Tibial artery (tissue), 4 donors: ENCODE measurements at places on chromosomes 1 and 21.

DNA sequence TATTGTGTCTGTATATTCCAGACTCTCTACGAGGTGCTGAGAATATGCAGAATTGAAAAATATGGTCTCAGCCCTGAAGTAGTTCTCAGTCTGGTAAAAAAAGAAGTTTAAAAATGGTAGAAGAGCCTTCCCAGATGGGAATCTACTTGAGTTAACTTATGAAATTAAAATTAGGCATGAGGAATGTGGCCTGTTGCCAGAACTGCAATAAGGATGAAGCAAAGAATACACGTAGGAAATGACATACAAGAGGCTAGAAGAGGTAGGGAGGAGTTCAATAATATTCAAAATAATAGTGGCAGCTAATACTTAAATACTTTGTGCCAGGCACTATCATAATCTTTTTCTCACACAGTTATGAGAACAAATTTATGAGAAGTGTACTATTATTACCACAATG is 6.3 kb downstream of the ASPM start:
- DNase-seq = no peak

GRCh38 chr1:82445827-82446226 is 645.1 kb downstream of the ADGRL2 start:
- no peak for DNase-seq

- DNase-seq = no peak
These were observed 160.2 kb downstream of the COP1 start for GRCh38 chr1:176046926-176047325.

GRCh38 chr1:196650403-196650802 is 1.4 kb upstream of the CFH start:
- DNase-seq = no peak

GRCh38 chr1:207565546-207566468 is 69.8 kb downstream of the CR1 start:
- no peak for DNase-seq

GRCh38 chr1:204307334-204307883 is 52.3 kb downstream of the PLEKHA6 start:
- DNase-seq = peak; percentile 59

DNA sequence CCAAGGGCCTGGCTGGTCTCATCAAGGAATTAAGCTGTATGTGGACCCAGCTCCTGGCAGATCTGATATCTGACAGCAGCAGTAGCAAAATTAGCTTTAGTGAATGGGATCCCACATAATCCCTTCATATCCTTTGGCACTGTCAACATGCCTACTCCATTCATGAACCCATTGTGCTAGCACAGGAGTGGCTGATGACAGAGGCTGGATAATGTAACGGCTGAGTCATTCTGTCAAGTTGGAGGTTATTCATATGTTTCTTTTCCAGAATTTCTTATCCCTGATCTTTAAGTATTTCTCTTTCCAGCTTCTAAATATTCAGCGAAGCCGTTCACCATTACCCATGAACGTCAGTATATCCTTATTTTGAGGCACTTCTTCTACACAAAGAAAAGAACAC is 84.3 kb downstream of the EXTL2 start:
- DNase-seq = no peak

GRCh38 chr1:242089911-242090310 is 91.0 kb upstream of the MAP1LC3C start:
- DNase-seq = no peak

- no peak for DNase-seq
These were observed 15.5 kb upstream of the SFT2D2 start for GRCh38 chr1:168210312-168210711.

DNA sequence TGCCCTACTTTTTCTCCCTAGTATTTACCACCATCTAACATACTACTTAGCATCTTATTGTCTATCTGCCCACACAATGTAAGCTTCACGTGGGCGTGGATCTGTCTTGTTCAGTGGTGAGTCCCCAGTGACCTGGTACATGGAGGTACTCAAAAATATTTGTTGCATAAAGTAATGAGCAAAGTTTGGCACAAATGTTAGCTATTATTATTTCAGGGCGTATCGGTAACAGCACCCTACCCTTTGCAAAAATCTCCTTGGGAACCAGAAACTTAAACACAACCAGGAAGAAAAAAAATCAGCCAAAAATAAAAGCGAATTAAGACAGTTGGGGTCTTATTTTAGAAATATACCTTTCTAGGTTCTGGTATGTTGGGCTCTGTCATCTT is 454 bp upstream of the NENF start:
- no peak for DNase-seq

DNA sequence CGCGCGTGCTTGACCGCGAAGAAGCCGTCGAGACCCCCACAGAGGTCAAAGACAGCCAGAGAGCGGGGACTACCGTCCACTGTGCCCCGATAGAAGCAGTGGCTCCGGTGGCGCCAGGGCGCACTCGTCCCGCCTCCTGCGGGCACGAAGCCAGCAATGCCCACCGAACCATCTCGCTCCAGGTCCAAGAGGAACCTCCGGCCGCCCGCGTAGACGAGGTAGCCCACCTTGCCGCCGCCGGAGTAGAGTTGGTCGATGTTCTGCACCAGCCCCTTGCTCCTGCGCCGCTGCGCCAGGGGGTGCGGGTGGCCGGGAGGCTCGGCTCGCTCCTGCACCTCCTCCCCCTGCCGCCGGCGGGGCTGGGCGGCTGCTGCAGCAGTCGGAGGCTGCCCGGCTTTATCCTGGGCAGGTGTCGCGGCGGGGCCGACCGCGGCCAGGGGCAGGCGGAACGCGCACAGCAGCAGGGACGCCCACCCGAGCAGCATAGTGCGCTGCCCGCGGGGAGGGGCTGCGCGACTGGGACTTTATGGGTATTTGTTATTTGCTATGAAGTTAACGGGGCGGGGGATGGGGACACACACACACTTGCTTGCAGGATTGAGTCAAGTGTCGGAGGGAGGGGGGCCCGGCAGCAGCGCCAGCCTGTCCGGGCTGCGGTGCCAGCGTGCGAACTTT is 844 bp downstream of the ADAMTS5 start:
- DNase-seq = peak; percentile 52

- DNase-seq = no peak
These were observed 1384.1 kb upstream of the B3GALT2 start for GRCh38 chr1:194570476-194570875.

DNA sequence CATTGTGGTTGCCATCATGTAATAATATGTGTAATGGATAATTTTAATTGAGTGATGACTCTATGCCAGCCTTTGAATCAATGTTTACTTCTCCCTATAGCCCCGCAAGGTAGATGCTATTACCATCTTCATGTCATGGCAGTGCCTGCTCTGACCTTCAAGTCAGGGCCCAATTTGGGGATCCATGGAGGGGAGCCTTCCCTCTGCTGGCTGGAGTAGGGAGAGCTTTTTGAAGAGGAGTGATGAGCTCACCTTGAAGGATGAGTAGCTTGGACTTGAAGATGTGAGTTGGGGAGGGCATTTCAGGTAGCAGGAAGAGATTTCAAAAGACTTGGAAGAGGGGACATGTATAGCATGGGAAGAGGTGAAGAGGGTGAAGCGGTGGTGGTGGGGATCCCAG is 189.2 kb downstream of the FOXD2 start:
- DNase-seq = no peak

DNA sequence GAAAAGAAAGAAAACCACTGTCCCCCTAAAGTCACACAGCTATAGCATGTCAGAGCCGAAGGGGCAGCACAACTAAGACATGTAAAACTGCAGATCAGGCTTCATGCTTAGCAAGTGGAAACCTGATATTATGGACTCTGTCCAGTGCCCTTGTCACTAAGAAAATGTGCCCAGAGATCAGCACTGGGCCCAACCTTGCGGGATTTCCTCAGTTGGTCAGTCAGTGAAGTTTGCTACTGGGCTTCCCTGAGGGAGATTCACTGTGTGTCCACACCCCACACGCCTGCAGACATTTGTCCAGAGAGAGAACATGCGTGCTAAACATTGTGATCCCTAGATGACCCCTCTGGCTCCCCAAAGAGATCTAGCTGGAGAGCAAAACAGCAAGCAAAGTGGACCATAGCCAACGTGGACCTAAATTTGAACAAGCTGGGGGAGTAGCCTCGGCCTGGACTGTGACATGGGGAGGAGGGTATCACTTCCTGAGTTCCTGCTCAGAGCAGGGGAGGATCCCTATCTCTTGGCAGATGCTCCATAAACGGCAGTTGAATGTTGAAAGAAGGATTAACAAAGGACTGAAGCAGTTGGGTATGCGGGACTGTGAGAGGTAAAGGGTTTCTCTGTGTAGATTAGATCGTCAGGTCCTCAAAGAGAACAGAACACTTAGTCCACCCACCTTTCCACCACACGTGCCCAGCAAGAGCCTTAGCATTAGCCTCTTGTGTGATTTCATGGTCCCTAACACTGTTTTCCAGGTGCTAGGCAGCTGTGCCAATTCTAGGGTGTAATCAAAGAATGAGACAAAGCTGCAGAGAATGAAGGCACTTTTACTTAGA is 53.6 kb downstream of the GLUL start:
- no peak for DNase-seq

GRCh38 chr1:118244194-118244593 is 59.2 kb upstream of the SPAG17 start:
- DNase-seq = no peak

DNA sequence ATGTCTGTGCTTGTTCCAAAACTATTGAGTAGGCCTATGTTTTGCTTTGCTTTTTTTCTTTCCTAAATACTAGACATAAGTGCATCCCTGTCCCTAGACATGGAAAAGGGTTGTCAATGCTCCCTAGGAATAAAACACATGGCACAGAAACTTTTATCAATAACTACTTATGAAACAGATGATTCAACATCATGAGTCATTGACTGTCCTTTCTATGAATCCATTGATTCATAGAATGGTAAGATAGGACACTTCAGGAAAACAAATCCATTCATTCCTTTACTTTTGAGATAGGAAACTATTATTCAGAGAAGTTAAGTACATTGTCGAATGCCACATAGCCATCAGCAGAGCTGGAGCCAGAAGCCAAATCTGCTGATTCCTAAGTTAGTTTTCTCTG is 147.5 kb downstream of the TSEN15 start:
- no peak for DNase-seq

DNA sequence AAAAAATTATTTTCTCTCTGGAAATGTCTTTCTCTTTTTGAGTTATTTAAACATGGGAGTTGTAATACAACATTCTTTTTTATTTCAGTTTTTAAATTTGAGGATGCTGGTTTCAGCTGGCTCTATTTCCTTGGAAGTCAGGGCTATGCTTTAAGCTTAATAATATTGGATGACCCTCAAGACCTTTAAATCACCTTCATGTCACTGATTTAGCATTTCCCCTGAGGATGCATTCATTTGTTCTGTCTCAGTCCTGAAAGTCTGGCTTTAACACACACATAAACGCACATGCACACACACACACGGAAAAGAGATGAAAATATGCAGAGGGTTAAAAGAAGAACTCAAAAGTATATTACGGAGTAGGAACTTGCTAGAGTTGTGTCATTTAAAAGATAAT is 260.5 kb downstream of the PTBP2 start:
- no peak for DNase-seq

DNA sequence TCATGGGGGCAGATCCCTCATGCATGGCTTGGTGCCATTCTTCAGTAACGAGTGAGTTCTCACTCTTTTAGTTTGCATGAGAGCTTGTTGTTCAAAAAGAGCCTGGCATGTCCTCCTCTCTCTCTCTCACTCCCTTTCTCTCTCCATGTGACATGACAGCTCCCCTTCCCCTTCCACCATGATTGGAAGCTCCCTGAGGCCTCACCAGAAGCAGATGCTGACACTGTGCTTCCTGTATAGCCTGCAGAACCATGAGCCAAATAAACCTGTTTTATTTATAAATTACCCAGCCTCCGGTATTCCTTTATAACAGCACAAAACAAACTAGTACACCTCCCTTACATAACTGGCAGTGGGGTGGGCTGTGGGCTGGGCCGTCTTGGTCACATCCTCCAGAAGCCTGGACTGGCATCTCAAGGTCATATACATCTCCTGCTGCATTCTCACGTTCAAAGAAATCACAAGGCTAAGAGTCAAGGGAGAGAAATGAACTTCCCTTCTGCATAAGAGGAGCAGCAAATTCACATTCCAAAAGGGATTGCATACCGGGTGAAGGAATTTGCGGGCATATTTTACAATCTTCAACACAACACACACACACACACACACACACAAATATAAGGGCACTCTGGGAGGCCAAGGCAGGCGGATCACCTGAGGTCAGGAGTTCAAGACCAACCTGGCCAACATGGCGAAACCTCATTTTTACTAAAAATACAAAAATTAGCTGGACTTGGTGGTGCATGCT is 2.3 kb upstream of the CCSAP start:
- DNase-seq = no peak

GRCh38 chr1:64366821-64367220 is 103.1 kb upstream of the CACHD1 start:
- no peak for DNase-seq

GRCh38 chr1:146039844-146040194 is 18.3 kb upstream of the HJV start:
- no peak for DNase-seq

DNA sequence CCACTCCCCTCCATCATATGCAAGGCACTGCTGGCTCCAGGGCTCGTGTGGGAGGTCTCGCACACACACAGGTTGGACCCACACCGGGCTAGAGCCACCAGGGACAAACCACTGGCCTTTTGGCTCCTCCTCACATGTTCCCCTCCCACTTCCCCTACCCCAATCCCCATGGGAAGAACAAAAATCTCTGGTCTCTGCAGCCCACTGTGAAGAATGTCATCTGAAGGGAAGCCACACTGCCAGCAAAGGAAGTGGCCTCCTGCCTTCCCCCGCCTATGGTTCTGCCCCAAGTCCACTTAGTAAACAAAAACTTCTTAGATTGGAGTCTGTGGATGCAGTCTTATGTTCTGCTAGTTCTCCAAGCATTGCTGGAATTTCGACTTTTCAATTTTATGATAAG is 24.2 kb downstream of the OLFML3 start:
- no peak for DNase-seq

DNA sequence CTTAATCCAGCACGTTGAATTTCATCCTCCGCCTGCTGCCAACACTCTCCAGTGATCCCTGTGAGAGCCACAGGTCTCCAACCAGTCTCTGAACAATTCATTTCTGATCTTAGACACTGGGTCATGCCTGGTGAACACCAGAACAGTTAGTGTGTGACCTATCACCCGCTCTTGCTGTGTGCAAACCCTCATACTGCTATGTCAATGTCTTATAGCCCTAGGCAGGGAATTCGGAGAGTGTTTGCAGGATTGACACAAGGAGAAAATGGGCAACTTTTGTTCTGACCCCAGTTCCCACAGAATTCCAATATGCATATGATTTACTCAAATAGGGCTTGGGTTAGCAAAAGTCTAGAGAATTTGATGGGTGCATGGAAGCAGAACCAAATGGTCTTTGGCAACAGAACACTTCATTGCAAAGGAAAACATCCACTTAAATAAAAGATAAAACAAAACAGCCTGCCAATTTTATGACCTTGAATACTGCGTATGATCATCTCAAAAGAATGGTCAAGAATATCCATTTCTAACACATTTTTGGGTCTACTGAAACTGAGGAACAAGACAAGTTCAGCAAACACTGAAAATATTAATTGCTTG is 23.0 kb upstream of the GUCA2B start:
- no peak for DNase-seq

GRCh38 chr21:37375866-37376574 is 9.4 kb downstream of the DYRK1A start:
- no peak for DNase-seq
